ENCODE measurements at places on chromosomes 3 and 15.

- no peak for DNase-seq
Observed at GRCh38 chr3:29138171-29138570, 142.7 kb upstream of the RBMS3 start.

GRCh38 chr3:70963431-70964275 is 619.9 kb downstream of the FOXP1 start:
- DNase-seq, result no peak

DNA sequence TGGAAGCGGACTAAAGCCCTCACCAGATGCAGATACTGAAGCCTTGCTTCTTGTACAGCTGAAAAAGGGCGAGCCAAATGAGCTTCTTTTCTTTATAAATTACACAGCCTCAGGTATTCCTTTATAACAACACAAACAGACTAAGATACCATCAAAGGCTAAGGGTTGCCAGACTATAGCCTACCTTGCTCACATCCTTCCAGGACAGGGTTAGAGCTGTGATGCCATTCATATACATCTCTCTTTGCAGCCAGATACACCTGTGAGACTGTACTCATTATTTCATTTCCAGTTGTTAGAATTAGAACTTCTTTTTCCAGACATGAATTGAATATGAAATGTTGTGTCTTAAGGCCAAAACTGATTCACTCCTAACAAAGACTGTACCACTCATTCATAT is 262.8 kb upstream of the NR2F2 start:
- no peak for DNase-seq

- DNase-seq, result no peak
Observed at GRCh38 chr15:41836713-41837454, 1.8 kb upstream of the PLA2G4B start.

- no peak for DNase-seq
Observed at GRCh38 chr3:123421353-123422174, 27.3 kb downstream of the ADCY5 start.

GRCh38 chr15:67384761-67385160 is 130.2 kb downstream of the IQCH start:
- DNase-seq, result no peak

DNA sequence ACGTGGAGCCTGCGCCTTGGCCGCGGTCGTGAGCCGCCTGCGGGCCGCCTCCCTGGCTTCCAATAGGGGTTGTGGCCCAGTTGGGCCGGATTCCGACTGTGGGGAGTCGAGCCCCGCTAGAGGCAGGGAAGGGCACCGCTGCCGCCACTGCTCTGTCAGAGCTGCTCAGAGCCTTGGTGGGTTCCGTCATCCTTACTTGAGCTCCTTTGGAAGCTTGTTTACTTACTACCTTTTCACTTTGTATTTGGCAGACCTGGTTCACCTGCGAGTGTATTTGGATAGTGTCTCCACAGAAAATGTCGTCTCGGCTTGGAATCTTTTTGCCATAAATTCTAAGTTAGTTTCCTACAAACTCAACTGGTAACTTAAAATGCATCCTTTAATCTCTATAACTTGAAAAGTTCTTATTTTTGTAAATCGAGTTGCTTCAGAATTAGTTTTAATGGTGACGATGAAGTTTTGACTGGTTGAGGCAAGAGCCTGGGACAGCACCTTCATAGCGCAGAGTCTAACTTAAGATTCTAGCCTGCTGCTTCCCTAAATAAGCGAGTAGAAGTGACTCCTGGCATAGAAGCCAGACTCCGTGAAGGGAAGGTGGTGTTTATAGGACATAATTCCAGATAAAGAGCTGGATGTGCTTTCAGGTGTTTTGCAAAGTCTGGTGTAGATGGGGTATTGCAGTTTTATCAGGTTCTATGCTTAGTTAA is 800 bp downstream of the DAG1 start:
- DNase-seq, result peak; percentile 25

DNA sequence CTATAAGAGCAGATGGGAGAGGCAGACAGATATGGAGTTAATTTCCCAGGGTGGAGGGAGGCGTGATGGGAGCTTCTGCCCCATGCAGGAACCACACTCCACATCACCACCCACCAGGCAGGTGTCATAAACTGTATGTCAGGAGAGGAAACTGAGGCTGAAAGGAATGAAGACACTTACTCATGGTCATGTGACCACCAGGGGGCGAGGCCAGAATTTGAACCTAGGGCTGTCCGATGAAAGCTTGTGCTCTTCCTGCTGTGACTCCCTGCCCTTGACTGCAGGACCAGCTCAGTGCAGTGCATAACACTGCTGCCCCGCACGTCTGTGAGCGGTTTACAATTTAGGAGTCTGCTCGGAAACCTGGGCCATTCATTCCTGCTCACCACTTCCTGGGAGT is 28.8 kb downstream of the NUP210 start:
- DNase-seq, result peak; percentile 24

- no peak for DNase-seq
Observed at GRCh38 chr15:63465104-63465503, 39.3 kb upstream of the USP3 start.

DNA sequence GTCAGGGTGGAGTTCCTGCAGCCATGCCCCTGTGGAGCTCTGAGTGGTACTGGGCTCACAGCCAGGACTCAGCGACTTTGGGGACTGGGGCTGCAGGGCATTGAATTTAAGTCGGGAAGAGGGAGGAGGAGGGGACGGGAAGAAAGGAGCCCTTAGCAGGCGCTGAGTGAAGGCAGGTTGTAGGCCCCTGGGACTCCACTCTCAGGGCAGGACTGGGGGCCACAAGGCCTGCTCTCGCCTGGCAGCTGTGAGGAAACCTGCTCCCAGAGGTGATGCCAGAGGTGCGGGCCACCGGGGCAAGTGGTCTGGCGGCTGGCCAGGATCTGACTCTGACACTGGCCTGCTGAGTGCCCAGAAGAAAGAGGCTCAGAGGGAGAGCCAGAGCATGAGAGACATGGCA is 73.5 kb downstream of the EPHB3 start:
- DNase-seq, result no peak

All from NB4 (cell line).